ENCODE measurements at places on chromosomes 3 and 15. TPM values are rescaled to one million over a fixed set of nuclear protein-coding genes. Genes with fewer than 3 reads are reported as not detected.

The NEO1 gene
- total RNA-seq = 13.5 TPM

The CD276 gene
- total RNA-seq = 31.5 TPM

The CCR2 gene
- total RNA-seq = not detected

The SCG5 gene
- total RNA-seq = 1.7 TPM

The SPATA12 gene
- total RNA-seq = not detected

The DNASE1L3 gene
- total RNA-seq = 0.48 TPM

The CAMKV gene
- not detected for total RNA-seq

The TBL1XR1 gene
- total RNA-seq = 205 TPM

The GOLGA8S gene
- not detected for total RNA-seq

The ATP13A4 gene
- 0.48 TPM for total RNA-seq

The DTX3L gene
- 15.2 TPM for total RNA-seq

The DLEC1 gene
- not detected for total RNA-seq

The SLC6A20 gene
- total RNA-seq = 1.7 TPM

The SECISBP2L gene
- 12.8 TPM for total RNA-seq

The UCN2 gene
- 6.0 TPM for total RNA-seq

The P4HTM gene
- 20.7 TPM for total RNA-seq

The SAMMSON gene
- not detected for total RNA-seq

The MEGF11 gene
- total RNA-seq = not detected

The CD200 gene
- total RNA-seq = under 0.01 TPM

The ITGB5 gene
- 124 TPM for total RNA-seq

The ANKRD63 gene
- not detected for total RNA-seq

The TMEM158 gene
- 1.5 TPM for total RNA-seq

The FANCD2OS gene
- total RNA-seq = not detected

The HEG1 gene
- total RNA-seq = 12.3 TPM

The ITIH1 gene
- total RNA-seq = not detected

The OSTN gene
- not detected for total RNA-seq

The ZNF592 gene
- total RNA-seq = 5.1 TPM

The AMIGO3 gene
- not detected for total RNA-seq

The DAG1 gene
- 34.9 TPM for total RNA-seq

The MRAS gene
- total RNA-seq = 14.2 TPM

The SLC28A2 gene
- total RNA-seq = not detected

The TMCO5A gene
- total RNA-seq = not detected

The CRABP1 gene
- not detected for total RNA-seq

The P2RY13 gene
- not detected for total RNA-seq

The CPEB1 gene
- total RNA-seq = not detected

The KIF15 gene
- 2.4 TPM for total RNA-seq

The STX19 gene
- total RNA-seq = 0.72 TPM

The ARPIN gene
- total RNA-seq = 8.9 TPM

The ITPKA gene
- total RNA-seq = 1.9 TPM

The MAGI1 gene
- total RNA-seq = 7.5 TPM

The PPM1L gene
- total RNA-seq = 7.0 TPM

The GP5 gene
- total RNA-seq = not detected

The GOLGA8R gene
- 0.24 TPM for total RNA-seq

The MST1R gene
- 29.2 TPM for total RNA-seq

The CTXN2 gene
- not detected for total RNA-seq

The CLDN18 gene
- total RNA-seq = not detected

The KCTD6 gene
- 3.4 TPM for total RNA-seq

The XCR1 gene
- not detected for total RNA-seq

The CHRNA7 gene
- 0.21 TPM for total RNA-seq

The CSPG4 gene
- total RNA-seq = 22.7 TPM

The WDR76 gene
- 7.5 TPM for total RNA-seq

The LIPH gene
- total RNA-seq = 3.9 TPM

The DUOXA2 gene
- total RNA-seq = not detected

The SHISA5 gene
- 110 TPM for total RNA-seq

The CACNA2D3 gene
- total RNA-seq = not detected

The LTK gene
- not detected for total RNA-seq

The SNX1 gene
- 22.4 TPM for total RNA-seq

The ALPK3 gene
- total RNA-seq = under 0.01 TPM

The UNC13C gene
- total RNA-seq = 0.43 TPM
